ENCODE measurements at places on chromosomes 12 and 14.

GRCh38 chr12:107349008-107349747, 255.8 kb upstream of the CRY1 start:
- DNase-seq: no peak

DNA sequence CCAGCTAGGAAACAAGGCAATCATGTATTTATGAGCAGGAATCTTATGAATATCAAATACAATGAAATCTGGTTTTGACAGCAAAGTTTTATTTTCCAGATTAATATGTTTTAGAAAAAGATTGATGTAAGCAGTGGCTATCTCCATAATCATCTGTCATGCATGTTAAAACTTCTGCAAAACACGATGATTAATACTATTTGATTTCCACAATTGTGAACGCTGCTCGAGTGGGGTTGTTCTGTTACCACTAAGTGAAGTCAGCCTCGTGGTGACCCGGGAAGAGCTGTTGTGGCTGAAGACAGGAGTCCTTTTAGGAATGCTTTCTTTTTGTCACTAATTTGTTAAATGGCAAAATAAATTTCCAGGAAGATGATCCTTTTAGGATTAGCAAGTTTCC, 9.4 kb downstream of the CFAP251 start:
- no peak for DNase-seq

GRCh38 chr14:67514203-67514607, 18.9 kb upstream of the PLEKHH1 start:
- no peak for DNase-seq

DNA sequence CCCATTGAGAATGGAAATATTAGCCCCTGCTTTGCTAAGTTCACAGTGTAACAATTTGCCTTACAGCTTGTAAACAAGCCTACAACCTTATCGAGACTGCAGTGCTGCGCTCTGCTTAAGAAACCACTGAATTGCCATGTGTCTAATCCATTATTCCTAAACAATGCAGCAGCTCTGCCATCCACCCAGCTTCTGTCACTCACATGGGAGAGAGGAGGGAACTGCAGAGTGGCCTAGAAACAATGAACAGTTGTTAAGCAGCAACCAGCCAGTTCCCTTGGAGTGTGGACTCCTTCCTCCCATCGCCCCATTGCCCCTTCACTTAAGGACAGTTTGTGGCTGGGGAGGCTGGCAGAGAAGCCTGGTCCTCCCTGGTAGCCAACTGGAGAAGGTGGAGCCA, 42.9 kb downstream of the TESPA1 start:
- DNase-seq: no peak

- DNase-seq: no peak
Measured at GRCh38 chr12:53042607-53043454, 7.0 kb upstream of the TNS2 start.

- no peak for DNase-seq
Measured at GRCh38 chr14:29738950-29739349, 188.7 kb downstream of the PRKD1 start.

GRCh38 chr12:93018610-93019009, 89.5 kb upstream of the EEA1 start:
- no peak for DNase-seq

DNA sequence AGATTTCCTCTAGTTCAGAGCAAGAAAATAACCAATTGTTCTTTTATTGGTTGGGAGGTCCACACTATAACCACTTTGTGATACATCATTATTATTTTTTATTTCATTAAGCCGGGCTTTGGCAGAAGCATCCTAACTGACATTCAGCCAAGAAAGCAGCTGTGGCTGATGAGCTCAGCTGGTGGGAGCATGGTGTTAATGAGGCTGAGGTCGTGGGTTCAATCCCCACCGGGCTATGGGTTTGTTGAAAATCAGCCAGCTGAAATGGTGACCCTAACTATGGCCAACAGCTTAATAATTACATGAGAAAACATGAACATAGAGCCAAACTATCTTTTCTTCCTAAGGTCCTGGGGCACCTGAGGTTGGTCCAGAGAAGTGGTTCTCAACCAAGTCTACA, 378.2 kb downstream of the GLT1D1 start:
- no peak for DNase-seq

DNA sequence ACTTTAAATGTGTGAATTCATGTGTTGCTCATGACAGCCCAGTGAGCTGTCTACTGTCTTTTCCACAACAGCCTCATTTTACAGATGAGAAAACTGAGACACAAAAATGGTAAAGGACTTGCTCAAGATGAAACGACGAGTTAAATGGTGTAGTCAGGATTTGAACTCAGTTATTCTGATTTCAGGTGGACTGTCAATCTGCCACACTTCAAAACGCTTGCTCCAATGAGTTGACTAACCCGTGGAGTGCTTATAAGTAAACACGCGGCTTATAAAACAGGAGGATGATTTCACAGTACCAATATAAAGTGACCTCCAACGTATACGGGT, 652 bp upstream of the POLE2 start:
- DNase-seq: no peak

DNA sequence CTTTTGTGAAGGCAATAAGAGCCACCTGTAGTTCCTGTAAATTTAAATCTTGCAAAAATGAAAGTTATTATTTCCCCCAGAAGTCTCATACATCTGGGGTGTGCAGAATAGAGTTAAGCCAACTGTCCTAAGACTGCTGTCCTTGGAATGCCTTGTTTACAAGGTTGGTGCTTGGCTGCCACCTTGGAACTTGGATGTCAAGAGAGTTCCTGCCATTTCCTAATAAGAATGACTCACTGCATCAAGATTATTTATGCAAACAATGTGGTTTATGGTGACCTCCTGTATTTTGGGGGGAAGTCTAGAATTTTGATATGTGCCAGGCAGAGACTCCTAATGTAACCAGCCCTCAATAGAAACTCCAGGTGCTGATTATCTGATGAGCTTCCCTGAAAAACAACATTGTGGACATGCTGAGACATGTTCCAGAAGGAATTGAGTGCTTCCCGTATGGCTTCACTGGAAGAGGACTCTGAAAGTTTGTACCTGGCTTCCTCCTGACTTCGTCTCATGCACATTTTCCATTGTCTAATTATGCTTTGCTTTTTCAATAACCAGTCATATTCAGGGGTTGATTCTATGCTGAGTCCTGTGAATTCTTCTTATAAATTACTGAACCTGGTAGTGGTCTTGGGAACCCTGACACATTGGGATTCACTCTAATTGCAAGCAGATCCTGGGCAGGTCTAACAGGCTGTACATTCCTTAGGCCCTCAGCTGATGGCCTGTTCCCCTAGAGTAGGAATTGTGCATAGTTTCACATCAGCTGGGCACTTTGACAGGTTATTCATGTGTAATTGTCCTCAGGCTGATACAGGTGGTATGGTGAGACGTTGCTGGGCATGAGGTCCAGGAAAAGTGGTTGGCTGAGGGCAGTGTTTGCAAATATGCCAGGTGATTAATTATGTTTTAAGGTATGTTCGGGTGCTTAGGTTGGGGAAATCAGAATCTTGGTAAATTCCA, 1370.7 kb upstream of the TMEM132C start:
- no peak for DNase-seq

DNA sequence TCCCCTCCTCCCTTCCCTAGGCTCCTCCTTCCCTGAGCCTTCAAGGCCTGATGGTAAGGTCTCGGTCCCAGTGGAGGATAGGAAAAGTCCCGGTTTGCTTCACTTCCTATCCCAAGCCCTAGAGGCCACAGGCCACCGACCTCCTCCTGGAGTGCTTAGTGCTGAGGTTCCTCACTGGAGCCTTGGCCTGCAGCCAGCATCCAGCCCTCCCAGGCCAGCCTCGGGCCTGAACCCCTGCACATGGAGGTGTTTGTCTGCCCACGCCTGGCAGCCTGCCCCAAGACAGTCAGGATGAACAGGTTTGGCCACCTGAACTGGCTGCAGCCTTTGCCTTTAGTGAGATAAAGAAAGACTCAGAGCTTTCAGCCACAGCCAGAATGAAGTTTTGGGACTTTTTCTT, 15.8 kb upstream of the KRT7 start:
- DNase-seq: no peak

DNA sequence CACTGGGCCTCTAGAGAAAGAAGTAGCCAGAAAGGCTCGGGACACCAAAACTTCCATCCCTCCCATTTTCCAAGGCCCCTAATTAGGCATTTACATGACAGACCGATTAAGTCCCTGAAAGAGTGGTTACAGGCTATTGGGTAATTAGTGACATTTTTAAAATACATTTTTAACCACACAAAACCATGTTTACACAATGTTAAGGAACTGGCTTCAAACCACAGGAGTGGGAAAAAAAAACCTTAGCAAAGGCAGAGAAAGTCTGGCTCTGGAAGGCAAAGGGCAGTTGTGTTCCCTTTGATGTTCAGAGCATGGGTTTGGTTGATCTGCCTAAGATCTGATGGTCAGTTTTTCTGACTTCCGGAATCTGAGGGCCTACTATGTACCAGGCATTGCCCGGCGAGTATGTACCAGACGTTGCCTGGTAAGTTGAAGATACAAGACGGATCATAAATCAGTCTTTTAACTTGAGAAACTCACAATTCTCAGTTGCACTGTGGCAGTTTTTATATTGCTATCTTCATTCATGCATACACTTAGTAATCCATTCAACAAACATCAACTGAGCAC, 576.5 kb downstream of the MED13L start:
- no peak for DNase-seq

DNA sequence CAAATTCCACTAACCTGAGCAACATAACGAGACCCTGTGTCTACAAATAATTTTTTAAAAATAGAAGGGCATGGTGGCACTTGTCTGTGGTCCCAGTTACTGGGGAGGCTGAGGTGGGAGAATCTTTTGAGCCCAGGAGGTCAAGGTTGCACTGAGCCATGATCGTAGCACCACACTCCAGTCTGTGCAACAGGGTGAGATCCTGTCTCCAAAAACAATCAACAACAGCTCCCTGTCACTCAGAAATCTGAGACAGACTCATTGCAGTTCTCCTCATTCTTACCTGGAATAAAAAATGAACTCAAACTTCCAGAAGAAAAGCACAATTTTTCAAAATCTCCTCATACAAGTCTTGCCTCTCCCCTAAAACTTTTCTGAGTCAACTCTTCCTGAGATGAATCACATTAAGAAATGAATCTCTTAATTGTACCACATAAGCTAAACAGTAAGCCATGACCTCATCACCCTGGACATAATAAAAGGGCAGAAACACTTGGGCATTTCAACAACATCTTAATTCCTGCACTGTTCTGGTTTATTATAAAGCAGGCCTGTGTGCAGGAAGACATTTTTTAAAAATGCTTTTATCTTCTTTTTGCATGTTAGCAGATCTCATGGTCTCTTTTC, 214.3 kb upstream of the CDKN3 start:
- DNase-seq: no peak

GRCh38 chr12:58455136-58455535, 465.2 kb downstream of the LRIG3 start:
- DNase-seq: no peak

- DNase-seq: no peak
Measured at GRCh38 chr14:51094282-51094821, 553 bp downstream of the TRIM9 start.

DNA sequence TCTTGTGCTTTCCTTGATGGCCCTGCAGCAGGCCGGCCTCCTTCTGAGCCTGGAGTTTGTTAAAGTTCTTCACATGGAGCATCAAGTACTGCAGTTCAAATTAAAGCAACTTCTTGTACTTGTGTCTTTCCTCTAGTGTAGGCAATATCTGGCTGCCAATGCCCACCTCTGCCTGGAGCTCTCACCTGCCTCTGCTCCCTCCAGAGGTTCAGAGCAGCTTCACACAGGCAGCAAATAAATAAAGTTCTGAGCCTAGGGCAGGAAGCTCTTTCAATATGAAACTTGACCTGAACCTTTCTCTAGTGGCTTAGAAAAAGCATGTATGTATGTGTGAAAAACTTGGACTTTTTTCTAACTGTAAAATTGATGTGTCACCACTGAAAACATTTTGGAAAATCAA, 65.9 kb downstream of the ITPR2 start:
- no peak for DNase-seq

GRCh38 chr12:46556105-46556559, 183.6 kb upstream of the SLC38A2 start:
- no peak for DNase-seq

GRCh38 chr12:52926596-52927234, 21.8 kb upstream of the KRT8 start:
- DNase-seq: no peak

DNA sequence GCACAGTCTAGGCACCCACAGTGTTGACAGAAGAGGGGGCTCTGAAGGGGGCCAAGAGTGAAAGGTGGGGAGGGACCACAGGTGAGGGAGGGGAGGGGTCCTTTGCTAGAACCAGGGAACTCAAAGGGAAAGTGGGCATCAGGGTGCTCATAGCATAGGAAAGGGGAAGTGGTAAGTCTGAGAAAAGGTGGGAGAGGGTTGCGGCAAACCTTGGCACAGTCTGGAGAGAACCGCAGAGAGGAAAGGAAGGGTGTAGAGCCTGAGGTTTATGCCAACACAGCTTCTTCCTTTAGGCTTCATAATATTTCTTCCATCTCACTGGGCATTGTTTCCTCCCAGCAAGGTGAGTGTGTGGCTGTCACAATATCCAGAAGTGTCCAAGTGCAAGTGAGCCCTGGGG, 11.5 kb upstream of the PLEK2 start:
- DNase-seq: no peak

GRCh38 chr14:64438181-64438841, 27.0 kb upstream of the AKAP5 start:
- no peak for DNase-seq

DNA sequence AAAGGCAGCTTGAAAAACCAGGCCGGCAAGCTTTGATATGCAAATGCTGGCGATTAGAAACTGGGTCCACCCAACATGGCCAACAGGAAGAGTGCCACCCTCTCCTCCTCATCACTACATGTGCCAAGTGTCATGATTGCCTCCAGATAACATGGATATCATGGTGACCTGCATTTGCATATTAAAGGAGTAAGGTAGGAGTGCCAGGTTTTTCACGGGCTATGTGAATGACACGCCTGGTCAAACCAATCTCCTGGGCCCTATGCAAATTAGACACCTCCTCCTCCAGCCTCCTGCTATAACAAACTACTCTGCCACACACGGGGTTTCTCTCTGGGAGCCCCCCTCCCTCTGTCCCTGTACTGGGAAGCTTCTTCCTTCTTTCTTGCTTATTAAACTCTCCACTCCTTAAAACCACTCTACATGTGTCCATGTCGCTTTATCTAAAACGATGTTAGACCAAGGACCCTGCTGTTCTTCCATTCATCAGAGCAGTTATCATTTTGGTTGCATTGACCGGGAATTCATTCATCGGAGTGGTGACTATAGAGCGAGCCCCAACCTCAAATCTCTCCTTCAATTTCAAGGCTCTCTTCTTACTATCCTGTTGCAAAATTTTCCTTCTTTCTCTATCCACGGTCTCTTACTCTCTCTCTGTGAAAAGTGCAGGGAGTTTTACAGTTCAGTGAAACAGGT, 27.5 kb downstream of the APOBEC1 start:
- DNase-seq: no peak

GRCh38 chr14:56145965-56146364, 27.8 kb downstream of the PELI2 start:
- no peak for DNase-seq

- DNase-seq: no peak
Measured at GRCh38 chr14:91872011-91872501, 4.7 kb upstream of the TC2N start.

DNA sequence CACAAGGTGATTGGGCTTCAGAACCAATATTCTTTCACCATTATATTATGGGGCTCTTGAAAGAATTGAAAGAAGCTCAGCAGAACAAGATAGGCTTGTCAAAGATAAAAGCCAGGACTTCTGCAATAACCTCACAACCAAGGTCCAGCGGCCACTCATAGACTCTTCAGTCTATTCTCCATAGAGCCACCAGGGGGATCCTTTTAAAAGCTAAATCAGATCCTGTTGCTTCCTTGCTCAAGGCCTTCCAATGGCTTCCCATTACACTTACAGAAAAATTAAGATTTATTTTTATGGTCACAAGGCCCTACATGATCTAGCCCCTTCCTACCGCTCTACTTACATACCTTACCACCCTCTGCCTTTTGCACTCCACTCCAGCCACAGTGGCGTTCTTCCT, 169.6 kb downstream of the C12orf42 start:
- no peak for DNase-seq

All from thoracic aorta (tissue), 2 donors.